ENCODE measurements at places on chromosomes 13 and 19.

DNA sequence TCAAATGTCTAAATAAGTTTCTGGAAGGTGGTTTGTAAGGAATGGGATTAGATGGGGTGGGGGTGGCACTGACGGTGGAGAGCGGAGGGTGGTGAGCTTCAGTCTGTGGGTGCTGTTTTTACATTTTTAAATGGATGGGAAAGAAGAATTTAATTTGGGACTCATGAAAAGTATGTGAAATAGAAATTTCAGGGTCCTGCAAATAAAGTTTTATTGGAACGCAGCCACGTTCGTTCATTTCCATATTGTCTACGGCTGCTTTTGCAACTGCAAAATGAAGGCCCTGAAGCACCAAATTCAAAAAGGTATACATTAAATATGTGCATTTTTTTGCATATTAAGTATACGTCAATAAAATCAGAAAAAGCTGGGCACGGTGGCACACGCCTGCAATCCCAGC lies 9.9 kb downstream of the KANK2 start:
- no peak for DNase-seq

- DNase-seq = no peak
Observed at GRCh38 chr13:29465741-29466293, 129.7 kb downstream of the SLC7A1 start.

GRCh38 chr13:99986741-99987140 lies 5.2 kb downstream of the ZIC2 start:
- DNase-seq = no peak

- no peak for DNase-seq
Observed at GRCh38 chr19:8097198-8097597, 44.6 kb downstream of the CCL25 start.

DNA sequence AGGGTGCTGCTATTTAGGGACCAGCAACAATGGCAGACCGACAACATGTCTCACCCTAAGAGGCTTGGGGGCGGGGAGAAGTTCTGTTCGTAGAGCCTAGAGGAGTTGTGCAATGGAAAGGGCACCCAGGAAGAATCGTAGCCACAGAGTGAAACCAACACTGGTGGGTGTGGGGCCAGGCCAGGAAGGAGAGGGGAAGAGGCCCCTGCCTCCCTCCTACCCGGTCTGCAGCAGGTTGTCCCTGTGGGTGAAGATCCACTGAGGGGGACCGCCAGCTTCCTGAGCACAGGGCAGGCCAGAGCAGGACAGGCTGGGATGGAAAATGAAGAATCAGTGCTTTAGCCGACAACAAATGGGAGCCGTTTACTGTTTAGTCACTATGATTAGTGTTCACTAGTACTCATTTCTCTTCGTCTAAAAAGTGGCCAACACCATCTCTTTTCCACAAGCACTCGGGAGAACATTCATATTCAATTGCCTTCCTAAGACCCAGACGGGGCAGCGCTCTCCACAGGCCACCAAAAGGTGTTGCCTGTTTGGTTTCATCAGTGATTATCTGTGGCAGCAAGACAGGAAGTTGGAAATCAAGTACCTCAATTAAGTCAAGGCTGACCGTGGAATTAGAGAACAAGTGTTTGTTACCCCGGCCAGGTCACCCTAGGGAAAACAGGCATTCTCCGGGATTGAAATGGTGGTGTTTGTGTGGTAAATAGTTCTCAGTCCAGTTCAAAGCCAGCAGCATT lies 1.1 kb upstream of the ATP11A start:
- no peak for DNase-seq

- DNase-seq = no peak
Observed at GRCh38 chr13:102726430-102726829, 31.6 kb upstream of the METTL21C start.

- DNase-seq = no peak
Observed at GRCh38 chr19:32809254-32809653, 60.3 kb downstream of the SLC7A9 start.

DNA sequence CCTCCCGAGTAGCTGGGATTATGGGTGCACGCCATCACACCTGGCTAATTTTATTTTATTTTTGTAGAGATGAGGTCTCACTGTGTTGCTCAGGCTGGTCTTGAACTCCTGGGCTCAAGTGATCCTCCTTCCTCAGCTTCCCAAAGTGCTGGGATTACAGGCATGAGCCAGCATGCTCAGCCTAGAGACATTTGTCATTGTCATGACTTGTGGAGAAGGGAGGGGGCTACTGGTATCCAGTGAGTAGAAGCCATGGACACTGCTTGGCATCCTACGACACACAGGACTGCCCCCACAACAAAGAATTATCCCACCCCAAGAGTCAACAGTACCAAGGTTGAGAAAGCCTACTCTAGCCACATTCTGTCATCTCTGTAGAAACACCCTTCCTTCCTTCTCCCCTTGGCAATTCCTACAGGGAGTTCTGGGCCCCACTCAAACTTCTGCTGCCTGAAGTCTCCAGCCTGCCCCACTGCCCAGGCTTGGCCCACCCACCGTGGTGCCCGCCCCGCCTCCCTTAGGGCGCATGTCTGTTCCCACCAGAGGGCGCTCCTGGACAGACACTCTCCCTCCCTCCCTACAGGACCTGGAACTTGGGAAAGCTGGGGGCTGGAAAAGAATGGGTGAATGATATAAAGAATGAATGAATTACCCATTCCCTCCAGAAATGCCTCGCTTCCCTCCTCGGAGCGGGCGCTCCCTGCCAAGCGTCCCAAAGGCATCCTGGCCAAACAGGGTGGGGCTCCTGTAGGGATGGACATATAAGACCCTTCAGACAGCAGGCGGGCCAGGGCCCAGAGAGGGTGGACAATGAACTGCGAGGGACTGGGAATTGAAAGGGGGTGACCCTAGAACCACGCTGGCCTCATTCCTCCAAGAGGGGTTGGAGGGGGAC lies 5.5 kb upstream of the EMP3 start:
- no peak for DNase-seq

All from cerebellar nuclear complex (tissue), 1 donor.